T-helper 2 cell (primary cell): ENCODE measurements at places on chromosomes 7 and 10.

GRCh38 chr7:36707465-36707864 is 16.8 kb downstream of the AOAH start:
- DNase-seq, result no peak

DNA sequence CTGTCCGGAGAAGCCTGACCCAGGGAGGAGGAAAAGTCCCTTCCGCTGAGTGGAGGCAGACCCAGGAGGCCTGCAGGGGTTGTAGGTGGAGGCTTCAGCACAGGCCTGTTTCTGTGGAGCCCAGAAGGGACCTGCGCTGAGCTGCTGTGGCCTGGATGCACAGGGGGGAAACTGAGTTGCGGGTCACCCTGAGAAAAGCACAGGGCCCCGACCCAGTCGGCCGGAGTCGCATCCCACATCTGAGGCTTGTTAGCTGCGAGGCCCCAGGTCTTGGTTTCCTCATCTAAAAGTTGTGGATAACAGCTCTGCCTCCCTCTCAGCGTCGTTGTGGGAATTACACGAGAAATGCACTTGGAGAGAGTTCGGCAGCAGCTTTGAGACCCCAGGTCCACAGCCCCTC is 76.4 kb downstream of the GOLGA7B start:
- DNase-seq, result no peak

DNA sequence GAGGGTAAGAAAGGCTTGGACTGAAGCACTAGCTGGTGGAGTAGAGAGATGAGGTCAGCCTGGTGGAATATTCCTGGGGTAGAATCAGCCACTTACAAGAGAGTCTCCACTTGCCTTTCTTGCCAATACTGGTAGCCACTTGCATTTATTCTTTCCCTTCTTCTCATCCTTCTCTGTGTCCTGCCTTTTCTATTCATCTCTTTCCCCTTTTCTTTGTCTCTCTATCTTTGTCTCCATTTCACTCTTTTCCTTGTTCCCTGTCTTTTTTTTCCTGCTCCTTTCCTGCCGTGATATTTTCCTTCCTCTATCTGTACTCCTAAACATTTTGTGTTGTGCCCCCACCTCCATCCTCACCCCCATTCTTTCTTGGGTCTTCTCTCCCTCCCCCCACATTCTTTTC is 214.3 kb downstream of the LRMDA start:
- no peak for DNase-seq

DNA sequence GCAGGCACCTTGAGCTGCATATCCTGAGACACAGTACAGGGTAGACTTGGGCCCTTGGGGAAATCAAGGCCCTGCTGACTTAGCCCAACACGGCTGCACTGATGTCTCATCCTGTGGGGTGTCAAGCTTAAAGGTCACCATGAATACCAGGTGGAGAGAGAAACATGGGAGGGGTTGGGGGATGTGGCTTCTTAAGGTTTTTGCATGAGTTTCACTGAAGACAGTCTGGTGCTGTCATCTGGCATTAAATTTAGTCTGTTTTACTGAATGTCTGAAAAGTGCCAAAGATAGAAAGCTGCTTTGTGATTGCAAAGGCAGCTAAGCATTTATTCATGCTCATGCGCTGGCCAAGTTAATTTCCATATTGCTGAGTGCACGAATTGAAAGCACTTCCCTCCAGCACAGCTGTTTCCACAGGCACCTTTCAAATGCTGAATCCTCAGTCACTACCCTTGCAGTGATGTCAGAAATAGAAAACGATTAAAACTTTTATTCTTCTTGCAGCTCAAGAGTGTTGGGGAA is 102.1 kb downstream of the OSBPL3 start:
- DNase-seq, result peak; percentile 30

- no peak for DNase-seq
Observed at GRCh38 chr10:120181154-120181553, 275.9 kb upstream of the PLPP4 start.

GRCh38 chr7:133330085-133330484 is 77.2 kb downstream of the EXOC4 start:
- no peak for DNase-seq

DNA sequence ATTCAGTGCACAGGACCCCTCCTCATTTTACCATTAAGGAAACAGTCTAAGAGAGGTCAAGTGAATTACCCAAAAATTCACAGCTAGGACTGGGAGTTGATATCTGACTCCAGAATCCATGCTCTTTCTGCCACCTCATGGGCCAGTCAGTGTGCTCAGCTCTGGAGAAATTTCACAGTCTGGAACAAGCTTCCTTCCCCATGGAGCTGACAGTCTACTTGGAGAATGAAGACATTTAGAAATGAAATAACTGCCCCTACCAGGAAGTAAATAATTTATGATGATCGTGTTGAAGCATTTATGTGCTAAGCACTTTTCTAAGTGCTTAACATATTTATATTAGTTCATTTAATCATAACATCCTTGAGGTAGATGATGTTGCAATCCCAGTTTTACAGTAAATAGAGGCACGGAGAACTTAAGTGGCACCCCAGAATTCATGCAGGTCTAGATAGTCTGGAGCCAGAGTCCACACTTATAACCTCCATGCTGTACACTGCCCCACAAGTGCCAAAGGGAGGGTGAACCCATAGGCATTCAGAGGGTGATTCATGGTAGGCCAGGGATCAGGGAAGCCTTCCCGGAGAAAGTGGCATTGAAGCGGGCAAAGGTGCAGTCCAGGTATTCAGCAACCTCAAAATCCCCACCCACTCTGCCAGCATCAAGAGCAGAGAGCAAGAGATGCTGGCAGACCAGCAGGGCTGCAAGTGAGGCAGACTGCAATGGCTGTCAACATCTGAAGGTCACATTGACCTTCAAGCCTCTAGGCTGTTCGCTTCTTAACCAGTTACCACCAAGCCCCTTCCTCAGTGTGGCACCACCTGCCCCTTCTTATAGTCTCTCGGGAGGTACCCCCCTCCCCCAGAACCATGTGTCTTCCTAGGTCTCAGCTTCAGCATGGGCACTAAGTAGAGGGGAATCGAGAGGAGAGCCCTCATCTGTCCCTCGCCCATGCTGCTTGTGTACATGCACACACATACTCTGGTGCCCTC is 38.4 kb upstream of the LRRC4 start:
- DNase-seq, result no peak

GRCh38 chr7:94080551-94080950 is 76.4 kb upstream of the BET1 start:
- no peak for DNase-seq

- no peak for DNase-seq
Observed at GRCh38 chr7:70619130-70619529, 512.8 kb upstream of the GALNT17 start.

DNA sequence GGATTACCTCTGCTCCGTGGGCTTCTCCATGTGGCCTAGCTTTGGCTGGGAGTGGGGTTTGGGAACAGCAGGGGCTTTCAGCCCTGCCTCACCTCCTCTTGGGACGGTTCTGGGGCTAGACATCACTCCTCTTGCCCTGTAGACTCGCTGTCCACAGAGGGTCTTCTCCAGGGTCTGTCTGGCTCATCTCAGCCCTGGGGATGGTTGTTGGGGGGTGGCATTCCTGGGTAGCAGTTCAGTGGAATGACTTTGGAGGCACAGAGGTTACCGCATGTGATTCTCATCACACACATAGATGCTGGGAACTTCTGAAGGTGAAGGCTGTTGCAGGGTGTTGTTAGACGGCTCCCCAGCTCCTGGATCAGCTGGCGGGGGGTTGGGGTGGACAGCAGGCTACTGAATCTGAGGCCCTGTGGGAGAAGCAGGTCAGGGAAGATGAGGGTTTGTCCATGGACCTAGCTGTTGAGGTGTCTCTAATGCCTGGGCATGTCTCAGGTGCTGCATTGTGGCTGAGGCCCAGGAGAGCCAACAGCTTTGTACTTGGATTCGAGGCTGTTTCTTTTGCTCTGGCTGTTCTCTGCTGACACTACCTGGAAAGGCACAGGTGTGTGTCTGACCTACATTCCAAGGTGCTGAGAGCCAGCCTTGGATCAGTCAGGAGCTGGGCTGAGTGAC is 23.8 kb downstream of the RAMP3 start:
- DNase-seq, result no peak

GRCh38 chr10:132148261-132149251 is 38.2 kb upstream of the DPYSL4 start:
- no peak for DNase-seq

DNA sequence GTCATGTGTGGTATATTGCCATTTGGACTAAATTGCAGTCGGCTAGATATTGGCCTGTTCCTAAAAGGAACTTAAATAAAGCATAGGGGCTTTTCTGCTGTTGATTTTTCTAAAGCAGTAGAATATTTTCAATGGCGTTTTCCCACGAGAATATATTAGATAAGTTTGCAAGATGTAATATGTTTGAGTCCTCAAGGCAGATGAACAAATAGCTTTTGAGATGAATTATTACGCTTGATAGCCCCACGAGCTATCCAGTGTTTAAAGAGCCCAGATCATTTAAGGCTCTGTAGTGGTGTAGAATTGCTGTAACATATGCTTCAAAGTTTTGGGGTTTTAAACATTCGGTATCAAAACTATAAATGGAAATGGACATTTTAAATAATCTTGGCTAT is 2.9 kb downstream of the CELF2 start:
- DNase-seq, result no peak

GRCh38 chr10:94991243-94991888 is 52.9 kb downstream of the CYP2C9 start:
- no peak for DNase-seq

GRCh38 chr10:125081931-125082330 is 78.4 kb downstream of the CTBP2 start:
- no peak for DNase-seq

- DNase-seq, result no peak
Observed at GRCh38 chr7:2247141-2247995, 5.3 kb downstream of the NUDT1 start.

DNA sequence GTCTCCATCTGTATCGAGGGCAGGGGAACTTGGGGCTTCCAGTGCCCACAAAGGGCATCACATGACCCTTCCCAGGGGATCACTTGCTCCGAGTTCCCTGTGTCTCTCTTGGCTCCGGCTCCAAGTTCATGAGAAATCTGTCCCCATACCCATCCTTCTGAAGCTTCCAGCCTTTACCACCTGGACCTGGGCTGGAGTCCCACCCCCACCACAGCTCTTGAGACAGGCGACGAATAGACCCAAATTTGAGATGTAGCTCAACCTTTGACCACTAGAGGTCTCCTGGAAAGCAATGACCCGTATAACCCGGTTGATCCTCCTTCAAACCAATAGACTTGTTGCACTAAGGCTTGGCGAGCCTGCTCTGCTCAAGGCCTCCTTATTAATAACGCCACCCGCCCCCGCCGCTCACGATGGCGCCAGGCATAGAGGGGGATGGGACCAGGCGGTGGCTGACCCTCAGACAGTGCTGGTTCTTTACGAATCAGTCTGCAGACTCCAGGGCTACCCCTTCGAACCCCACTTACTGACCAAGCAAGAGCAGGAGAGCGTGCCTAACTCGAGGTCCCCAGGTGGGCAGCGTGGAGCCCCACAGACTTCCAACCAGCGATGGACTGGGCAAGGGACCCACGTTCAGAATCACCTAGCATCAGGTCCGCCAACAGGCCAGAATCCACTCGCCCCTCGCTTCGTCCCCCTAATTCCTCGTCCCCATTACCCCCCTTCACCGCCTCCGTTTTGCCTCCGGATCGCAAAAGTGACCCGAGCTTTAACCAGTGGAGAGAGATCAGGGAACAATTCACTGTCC is 4.4 kb upstream of the ARID5B start:
- DNase-seq, result peak; percentile 22

GRCh38 chr7:77246026-77246640 is 46.5 kb upstream of the FGL2 start:
- no peak for DNase-seq

DNA sequence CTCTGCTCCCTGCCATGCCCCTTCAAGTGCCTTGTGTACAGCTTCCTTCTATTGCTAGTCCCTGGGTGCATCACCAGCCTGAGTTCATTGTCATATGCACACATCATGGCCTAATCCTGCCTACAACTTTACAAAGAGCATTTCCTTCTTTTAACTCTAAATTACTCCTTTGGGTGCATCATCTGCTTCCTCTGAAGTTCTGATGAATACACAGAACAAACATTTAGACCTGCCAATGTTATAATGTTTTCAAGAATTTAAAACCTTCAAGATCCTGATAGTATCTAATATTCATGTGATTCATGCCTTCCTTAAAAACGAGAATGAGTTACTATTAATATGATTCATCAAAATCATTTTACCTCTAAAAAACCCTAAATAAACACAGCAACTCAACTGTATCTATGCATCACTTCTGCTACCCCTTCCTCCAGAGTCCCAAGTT is 357.1 kb downstream of the MAGI2 start:
- DNase-seq, result no peak

- no peak for DNase-seq
Observed at GRCh38 chr7:42993038-42993437, 60.9 kb downstream of the MRPL32 start.

DNA sequence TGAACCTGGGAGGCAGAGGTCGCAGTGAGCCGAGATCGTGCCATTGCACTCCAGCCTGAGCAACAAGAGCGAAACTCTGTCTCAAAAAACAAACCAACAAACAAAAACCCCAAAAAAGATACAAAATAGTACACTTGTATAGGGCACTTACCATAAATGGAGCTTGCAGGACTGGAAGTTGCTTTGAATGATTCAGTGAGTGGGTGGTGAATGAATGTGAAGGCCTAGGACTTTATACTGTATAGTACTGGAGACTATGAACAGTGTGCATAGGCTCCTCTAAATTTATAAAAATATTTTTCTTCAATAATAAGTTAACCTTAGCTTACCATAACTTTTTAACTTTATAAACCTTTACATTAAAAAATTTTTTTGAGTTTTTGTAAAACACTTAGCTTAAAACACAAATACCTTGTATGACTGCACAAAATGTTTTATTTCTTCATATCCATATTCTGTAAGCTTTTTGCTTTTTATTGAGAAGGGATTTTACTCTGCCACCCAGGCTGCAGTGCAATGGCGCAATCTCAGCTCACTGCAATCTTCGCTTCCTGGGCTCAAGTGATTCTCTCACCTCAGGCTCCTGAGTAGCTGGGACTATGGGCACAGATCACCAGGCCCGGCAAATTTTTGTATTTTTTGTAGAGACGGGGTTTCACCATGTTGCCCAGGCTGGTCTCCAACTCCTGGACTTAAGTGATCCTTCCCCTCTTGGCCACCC is 6.9 kb upstream of the H2AZ2 start:
- no peak for DNase-seq

DNA sequence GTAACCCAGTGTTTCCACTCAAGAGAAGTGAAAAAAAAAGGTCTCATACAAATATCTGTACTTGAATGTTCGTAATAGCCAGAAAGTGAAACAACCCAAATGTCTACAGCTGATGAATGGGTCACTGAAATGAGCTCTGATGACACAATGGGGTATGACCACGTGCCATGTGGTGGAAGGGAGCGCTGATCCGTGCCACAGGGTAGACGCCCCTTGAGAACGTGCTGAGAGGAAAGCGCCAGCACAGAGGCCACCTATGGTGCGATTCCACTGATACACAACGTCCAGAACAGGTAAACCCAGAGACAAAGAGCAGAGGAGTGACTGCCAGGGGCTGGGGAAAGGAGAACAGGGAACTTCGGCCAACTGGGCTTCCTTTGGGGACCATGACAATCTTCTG is 50.3 kb downstream of the MAD1L1 start:
- no peak for DNase-seq
